ENCODE measurements at places on chromosomes 1 and 21.

DNA sequence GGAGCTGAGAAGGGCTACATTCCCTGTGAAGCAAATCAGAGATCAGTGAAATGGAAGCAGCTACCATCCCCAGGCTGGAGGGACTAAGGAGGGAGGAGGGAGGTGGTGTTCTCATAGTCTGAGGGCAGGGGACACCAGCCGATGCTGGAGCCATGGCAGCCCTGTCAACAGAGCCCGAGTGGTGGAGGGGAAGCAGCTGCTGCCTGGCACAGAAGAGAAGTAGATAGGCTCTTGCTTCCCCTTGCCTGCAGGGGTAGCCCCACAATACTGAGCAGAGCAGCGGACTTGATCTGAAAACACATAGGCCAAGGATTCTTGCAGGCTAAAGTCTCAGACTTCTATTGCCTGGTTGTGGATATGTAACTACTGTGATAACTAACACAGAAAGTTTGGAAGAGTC is 255.1 kb downstream of the FGGY start:
- no peak for DNase-seq

- DNase-seq: no peak
Observed at GRCh38 chr1:22075718-22076117, 23.2 kb downstream of the CDC42 start.

DNA sequence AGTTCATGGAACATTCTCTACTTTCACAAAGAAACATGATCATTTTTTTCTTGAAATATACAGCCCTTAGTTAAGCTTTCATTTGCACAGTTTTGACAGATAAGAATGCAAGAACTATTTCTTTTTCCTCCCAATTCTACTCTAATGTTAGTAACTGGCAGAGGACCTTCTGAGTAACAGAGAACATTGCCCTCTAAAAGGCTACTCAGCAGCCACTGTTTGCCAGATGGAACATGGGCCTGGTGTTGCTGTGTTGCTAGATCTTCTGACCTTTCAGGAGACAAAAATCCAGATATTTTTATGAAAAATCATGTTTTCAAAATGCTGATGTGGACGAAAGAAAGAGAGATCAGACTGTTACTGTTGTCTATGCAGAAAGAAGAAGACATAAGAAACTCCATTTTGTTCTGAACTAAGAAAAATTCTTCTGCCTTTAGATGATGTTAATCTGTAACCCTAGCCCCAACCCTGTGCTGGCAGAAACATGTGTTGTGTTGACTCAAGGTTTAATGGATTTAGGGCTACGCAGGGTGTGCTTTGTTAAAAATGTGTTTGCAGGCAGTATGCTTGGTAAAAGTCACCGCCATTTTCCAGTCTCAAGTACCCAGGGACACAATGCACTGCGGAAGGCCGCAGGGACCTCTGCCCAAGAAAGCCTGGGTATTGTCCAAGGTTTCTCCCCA is 2.9 kb upstream of the PRDX6 start:
- no peak for DNase-seq

- DNase-seq: no peak
Observed at GRCh38 chr1:230791986-230792564, 44.9 kb downstream of the CAPN9 start.

- DNase-seq: no peak
Observed at GRCh38 chr1:188551176-188551575, 1722.4 kb downstream of the PLA2G4A start.

GRCh38 chr1:4951601-4952000 is 297.2 kb downstream of the AJAP1 start:
- DNase-seq: no peak

GRCh38 chr1:193856261-193856660 is 669.8 kb upstream of the B3GALT2 start:
- DNase-seq: no peak

- DNase-seq: no peak
Observed at GRCh38 chr1:67978890-67979516, 71.4 kb downstream of the DIRAS3 start.

GRCh38 chr21:38796424-38796823 is 9.3 kb upstream of the ETS2 start:
- DNase-seq: peak; percentile 60
